Stimulated activated CD8-positive, alpha-beta memory T cell treated with anti-CD3 and anti-CD28 coated beads, Interleukin-12 subunit alpha, Interleukin-12 subunit beta, amount 100 ng/mL, for 1 hour (primary cell): ENCODE measurements at places on chromosomes 5 and 9.

DNA sequence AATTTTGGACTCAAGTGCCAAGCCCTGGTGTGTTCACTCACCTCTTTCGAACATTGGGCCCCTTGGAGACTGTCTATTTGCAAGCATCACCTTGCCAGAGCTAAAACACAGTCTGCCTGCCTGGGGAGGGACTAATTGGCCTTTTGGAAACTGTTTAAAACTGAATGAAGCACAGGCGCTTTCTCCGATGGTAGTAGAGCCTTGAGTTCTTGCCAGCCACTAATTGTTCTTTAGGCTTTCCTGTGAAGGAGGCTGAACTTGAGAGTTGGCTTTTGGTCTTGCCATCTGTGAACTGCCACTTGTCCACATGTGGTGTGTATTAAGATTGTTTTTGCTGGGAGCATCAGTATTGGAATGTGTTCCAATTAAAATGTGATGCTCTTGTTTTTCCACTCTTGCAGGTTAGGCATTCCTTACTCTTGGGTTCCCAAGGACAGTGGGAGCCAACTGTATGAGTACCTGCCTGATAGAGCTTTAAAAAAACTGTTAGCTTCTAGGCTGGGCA lies 26.0 kb downstream of the GARNL3 start:
- DNase-seq, result no peak

GRCh38 chr9:105330755-105331154 lies 86.3 kb downstream of the SLC44A1 start:
- no peak for DNase-seq

DNA sequence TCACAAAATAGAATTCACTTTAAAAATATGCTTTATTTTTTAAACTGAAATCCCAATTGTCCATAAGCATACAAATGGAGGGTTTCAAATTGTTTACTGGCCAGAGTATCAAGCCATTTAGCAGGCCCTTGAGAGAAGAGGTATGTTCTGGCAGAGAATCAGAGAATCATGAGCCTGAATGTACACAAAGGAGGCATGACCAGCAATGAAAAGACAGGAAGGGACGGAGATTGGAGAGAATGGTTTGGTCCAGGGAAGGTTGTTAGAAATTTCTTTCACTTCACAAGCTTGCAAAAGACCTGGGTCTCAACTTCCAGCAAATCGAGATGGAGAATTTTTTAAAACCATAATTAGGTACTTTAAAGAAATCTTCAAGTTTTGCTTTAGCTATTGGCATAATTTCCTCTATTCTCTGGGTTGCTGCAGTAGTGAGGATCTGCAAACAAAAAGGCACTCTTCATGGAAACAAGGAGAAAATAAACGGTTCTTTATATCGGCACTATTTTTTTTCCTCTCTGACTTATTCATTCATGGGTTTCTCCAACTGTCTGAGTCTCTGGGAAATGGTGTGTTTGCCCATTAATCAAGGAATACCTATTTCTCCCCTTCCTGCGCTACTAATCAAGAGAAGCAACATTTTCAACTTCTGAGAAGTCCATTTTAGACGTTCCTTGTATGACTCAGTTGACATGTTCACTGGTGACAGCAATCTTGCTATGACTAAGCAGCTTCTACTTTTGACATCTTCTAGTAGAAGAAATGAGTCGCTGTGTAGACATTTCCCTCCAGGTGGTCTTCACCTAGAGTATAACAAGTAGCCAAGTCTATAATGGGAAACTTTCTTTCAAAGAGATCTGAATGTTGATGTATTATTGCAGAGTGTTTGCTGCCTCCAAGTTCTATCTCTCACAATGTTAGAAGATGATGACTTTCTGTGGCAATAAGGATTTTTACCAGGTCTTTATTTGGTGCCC lies 23.1 kb upstream of the ERCC6L2 start:
- no peak for DNase-seq

DNA sequence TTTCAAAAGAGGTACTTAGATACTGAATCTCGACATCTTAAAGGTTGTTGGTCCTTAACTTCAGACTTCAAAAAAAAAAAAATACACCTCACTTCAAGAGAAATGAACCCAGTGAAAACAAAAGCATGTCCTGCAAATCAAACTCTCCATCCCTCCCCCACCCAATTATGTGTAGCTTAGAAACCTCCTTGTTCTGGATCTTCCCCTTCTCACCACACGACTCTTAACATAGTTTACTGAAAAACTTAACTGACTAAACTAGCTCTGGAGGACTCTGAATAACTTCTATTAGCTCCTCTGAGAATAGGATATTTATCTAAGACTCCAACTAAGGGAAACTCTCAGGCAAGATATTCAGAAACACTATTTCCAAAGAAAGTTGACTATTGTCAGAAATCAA lies 48.7 kb upstream of the HK3 start:
- no peak for DNase-seq

DNA sequence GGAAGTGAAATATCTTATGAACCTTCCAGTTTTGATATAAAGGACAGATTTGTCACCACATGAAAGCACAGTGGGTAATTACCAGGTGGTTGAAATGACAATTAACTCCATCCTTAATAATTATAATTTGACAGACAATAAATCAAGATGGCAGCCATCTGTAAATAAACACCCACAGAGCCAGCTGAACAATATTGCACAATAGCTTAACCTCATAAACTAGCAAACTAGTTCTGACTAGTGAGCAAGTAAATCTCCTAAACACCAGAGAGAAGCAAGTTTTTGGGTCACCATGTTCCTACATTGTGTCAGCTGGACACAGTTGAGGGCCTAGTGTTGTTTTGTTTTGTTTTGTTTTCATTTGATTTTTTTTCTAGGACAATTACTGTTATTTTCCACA lies 577.4 kb downstream of the ACTL7B start:
- no peak for DNase-seq

- DNase-seq, result no peak
These were observed 542.4 kb downstream of the RAB3C start for GRCh38 chr5:59125011-59125961.

- no peak for DNase-seq
These were observed 198.4 kb upstream of the NR3C1 start for GRCh38 chr5:143601917-143602333.

DNA sequence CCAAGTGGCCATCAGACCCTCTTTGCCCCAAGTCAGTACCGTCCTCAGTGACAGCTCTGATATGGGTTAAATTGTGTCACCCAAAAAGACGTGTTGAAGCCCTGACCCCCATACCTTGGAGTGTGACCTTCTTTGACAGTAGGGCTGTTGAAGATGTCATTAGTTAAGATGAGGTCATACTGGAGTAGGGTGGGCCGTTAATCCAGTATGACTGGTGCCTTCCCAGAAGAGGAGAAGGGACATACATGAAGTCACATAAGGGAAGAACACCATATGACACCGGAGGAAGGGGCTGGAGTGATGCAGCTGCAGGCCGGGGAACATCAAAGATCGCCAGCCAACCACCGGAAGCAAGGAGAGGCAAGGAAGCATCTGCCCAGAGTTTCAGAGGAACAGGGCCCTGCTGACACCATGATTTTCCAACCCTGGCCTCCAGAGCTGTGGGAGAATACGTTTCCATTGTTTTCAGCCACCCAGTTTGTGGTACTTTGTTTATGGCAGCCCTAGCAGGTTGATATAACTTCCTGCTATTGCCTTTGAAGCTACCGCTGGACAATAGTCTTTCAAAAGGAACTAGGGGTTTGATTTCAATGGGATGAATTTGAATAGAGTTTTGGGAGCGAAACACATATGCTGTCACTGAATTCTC lies 36.4 kb upstream of the CPEB4 start:
- no peak for DNase-seq
